ENCODE measurements at places on chromosomes 6 and 20. TPM values are rescaled to one million over a fixed set of nuclear protein-coding genes. Genes with fewer than 3 reads are reported as not detected.

BPIFA3 gene
- total RNA-seq: not detected

TBC1D7 gene
- 16.4 TPM for total RNA-seq

TAGAP gene
- total RNA-seq: not detected

PRKN gene
- 0.28 TPM for total RNA-seq

ARHGAP40 gene
- total RNA-seq: not detected

BCAS1 gene
- total RNA-seq: under 0.01 TPM

UQCC2 gene
- 13.8 TPM for total RNA-seq

HBS1L gene
- 171 TPM for total RNA-seq

GCNT2 gene
- total RNA-seq: 0.90 TPM

CMTR1 gene
- 32.5 TPM for total RNA-seq

NHSL1 gene
- 7.2 TPM for total RNA-seq

WFDC6 gene
- total RNA-seq: not detected

LY6G6C gene
- not detected for total RNA-seq

MYO6 gene
- total RNA-seq: 6.8 TPM

SLC22A2 gene
- total RNA-seq: not detected

LINC00237 gene
- not detected for total RNA-seq

DNAH8 gene
- under 0.01 TPM for total RNA-seq

RIPPLY2 gene
- total RNA-seq: not detected

KCNK15 gene
- total RNA-seq: not detected

SEL1L2 gene
- total RNA-seq: not detected

TBC1D20 gene
- 42.8 TPM for total RNA-seq

TNFAIP3 gene
- total RNA-seq: 4.4 TPM

GHRH gene
- total RNA-seq: not detected

PBOV1 gene
- total RNA-seq: not detected

PKIB gene
- 13.1 TPM for total RNA-seq

PAX1 gene
- not detected for total RNA-seq

CAGE1 gene
- total RNA-seq: not detected

HRH3 gene
- not detected for total RNA-seq

TP53TG5 gene
- not detected for total RNA-seq

OTOR gene
- total RNA-seq: not detected

HLA-DQA2 gene
- total RNA-seq: not detected

ATP6V1G2 gene
- total RNA-seq: 3.1 TPM

TUBB1 gene
- total RNA-seq: not detected

NKAIN4 gene
- not detected for total RNA-seq

MYB gene
- 0.90 TPM for total RNA-seq

ZNF391 gene
- 0.28 TPM for total RNA-seq

COL10A1 gene
- total RNA-seq: not detected

MYLK2 gene
- 0.18 TPM for total RNA-seq

FGD2 gene
- total RNA-seq: not detected

PIM1 gene
- total RNA-seq: 7.2 TPM

XKR7 gene
- total RNA-seq: not detected

CD93 gene
- under 0.01 TPM for total RNA-seq

LAMA5 gene
- total RNA-seq: 0.90 TPM

SYNDIG1 gene
- not detected for total RNA-seq
